ENCODE measurements at places on chromosomes 5 and 9.

- DNase-seq, result no peak
Observed at GRCh38 chr9:126489581-126490213, 124.0 kb upstream of the LMX1B start.

DNA sequence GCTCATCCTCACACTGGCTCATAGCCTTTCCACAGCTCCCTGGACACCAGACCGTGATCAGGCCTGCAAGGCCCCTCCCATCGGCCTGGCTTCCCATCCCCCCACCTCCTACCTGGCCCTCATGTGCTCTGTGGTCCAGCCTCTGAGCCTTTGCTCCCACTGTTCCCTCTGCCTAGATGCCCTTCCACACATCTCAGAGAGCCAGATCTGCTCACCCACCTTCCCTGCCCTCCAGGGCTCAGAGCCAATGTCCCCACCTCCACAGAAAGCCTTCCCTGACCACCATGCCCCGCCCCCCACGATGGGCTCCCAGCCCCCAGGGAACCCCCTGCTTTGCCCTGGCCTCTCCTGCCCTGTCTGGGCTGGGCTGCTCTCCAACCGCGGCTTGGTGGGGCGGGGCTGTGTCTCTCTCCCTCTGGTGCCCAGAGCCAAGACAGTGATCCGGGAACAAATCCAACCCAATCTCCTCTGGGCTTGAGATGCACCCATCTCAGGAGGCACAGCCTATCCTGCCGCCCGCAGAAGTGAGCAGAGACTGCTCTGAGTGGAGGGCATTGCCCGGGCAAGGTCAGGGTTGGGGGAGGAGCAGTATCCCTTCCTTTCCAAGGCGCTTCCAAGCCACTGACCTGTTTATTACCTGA lies 1.6 kb downstream of the NINJ1 start:
- peak; percentile 70 for DNase-seq

- DNase-seq, result no peak
Observed at GRCh38 chr9:1031951-1032601, 18.1 kb upstream of the DMRT2 start.

DNA sequence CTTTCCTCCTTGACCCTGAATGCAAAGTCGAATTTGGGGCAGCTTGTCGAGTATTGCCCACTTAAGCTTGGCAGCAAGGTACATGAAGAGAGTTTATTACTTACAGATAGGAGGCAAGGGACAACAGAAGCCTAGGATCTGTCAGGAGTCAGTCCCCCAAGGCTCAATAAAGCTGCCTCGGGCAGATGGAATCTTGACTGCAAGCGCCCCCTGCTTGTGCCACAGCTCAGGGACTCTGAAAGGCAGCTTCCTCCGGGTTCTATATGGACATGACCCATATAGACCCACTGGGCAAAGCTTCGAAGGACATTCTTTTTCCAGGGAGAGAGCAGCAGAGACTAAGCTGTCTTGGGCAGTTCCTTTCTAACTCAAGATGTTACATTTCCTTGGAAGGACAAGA lies 971.5 kb downstream of the EFNA5 start:
- DNase-seq, result no peak

GRCh38 chr5:95892784-95893354 lies 68.8 kb downstream of the ELL2 start:
- DNase-seq, result peak; percentile 60

DNA sequence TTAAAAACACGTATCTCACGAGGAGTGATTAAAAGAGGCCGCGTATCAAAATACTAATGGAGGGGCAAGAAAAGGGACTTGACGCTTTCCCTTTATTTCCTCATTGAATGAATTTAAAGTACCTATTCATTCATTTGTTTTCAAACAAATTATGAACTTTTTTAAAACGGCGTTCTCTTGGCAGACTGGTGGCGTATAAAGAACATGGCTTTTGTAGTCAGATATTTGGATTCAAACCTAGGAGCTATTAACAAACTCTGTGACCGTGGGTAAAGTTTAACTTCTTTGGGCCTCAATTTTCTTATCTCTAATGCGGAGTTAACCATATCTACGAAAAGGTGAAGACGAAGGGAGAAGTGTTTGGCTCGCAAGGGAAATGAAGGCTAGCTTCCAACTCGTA lies 876 bp downstream of the CAAP1 start:
- peak; percentile 11 for DNase-seq

DNA sequence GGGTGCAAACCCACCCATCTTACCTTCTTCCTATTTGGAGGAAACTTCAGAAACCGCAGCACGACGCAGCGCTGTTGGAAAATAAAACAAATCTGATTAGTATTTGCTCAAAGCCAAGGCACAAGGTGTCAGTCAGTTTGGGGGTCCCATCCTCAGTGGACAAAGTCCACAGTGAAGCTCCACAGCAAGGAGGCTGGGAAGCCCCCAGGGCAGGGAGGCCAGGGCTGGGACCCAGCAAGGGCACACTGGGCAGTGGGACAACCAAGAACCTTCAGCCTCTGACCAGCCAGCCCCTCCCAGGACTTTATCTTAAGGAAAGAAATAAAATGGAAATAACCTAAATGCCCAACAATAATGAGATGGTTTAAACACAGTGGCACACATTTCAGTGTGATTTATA lies 11.3 kb downstream of the IPPK start:
- no peak for DNase-seq

DNA sequence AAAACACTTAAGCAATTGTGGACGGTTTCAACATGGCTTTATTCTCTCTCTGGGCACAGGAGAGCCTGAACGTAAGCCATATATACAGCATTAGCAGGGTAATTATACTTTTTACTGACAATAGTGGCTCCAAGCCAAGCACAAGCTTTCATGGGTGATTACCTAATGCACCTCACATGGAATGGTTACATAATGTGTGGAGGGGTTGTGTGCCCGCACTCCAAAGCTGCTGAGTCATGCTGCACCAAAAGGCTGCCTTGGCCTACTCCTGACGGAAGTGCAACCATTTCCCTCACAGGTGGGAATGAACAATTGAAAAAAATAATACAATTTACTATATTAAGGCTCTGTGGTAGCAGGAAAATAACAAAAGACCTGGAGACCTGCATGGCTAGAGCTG lies 86.5 kb upstream of the ATP10B start:
- DNase-seq, result no peak

DNA sequence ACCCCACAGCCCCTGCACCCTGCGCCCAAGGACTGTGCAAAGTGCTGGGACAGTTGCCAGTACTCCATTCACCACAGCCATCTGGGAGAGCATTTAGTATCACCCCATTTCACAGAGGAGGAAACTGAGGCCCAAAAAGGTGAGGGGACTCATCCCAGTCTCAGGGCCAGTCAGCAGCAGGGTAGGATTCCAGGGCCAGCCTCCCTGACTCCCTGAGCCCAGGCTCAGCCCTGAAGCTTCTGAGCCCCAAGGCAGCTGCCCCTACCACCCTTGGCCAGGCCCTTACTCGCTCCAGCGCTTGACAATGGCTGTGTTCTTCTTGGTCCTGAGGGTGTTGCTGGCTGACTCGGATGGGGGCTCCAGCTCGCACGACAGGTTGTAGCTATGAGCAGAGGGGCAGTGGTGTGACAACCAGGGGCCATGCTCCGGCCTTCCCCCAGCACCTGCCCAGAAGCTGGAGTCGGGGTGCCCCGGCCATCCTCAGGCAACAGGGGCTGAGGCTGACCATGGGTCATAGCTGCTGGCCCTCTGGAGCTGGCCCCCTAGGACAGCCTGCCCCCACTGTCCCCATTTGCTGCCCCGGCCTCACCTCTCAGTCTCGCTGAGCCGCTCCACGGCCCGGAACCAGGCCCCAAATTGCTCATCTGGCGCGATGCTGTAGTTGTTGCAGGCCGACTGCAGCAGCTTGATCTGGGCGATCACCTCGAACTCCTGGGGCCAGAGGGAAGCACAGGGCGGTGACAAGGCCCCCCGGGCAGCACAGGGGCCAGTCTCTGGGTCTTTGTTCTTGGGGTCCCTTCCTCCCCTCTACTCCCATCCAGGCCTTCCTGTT lies 18.6 kb downstream of the RALGDS start:
- DNase-seq, result no peak

DNA sequence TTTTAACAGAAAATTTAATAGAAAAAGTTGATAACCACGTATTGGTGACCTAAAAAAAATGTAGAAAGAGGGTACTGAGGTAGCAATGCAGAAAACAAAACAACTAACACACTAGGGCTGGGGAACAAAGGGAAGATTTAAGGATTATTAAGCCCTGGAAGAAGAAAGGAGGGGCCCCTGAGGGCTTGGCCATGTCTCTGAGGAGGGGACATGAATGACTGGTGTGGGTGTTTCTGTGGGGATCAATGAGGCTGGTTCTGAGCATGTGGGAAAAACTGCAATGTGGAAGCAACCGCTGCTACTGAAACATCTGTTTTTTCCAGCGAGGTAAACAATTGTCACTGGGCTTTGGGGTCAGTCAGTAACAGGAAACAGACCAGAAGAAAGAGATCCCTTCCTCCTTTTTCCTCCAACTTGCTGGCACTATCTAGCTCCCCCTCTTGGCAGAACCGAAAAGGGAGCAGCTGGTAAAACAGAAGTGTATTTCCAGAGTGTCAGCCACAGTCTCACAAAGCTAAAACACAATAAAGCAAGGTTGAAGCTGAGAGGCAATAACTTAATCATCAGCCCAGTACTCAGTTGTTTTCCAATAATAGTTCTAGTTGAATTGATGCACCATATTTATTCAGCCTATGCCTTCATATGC lies 48.3 kb downstream of the ATPSCKMT start:
- DNase-seq, result peak; percentile 14

GRCh38 chr9:74838351-74838750 lies 49.4 kb downstream of the TRPM6 start:
- DNase-seq, result no peak

- no peak for DNase-seq
Observed at GRCh38 chr5:152595405-152595804, 190.3 kb upstream of the NMUR2 start.

- no peak for DNase-seq
Observed at GRCh38 chr9:85487872-85488271, 253.9 kb downstream of the AGTPBP1 start.

GRCh38 chr9:109014608-109015280 lies 1.4 kb upstream of the CTNNAL1 start:
- no peak for DNase-seq

GRCh38 chr5:135606431-135606830 lies 27.6 kb upstream of the CXCL14 start:
- DNase-seq, result no peak

GRCh38 chr5:90530736-90531487 lies 1.5 kb upstream of the LYSMD3 start:
- DNase-seq, result no peak

DNA sequence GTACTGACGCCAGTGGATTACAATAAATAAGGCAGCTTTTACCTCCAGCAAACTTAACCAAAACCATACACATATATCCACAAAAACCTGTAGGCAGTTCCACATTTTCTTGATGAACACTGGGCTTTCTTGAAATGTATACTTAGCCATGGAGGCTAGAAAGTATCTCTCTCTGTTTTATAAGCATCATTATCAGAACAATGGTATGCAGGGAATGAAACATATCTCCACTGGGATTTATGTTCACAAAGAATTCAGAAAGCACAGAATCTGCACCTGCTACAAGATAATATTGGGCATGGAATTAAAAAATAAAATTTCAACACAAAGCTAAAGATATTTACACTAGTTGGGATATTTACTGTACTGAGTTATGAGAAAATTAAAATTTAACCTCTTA lies 126.1 kb upstream of the RASA1 start:
- no peak for DNase-seq

GRCh38 chr5:16732356-16732755 lies 115.6 kb upstream of the RETREG1 start:
- no peak for DNase-seq
